Activated T-cell treated with anti-CD3 and anti-CD28 coated beads, Interleukin-2, amount 50 U/mL, for 24 hours (primary cell): ENCODE measurements at places on chromosomes 3 and 15.

DNA sequence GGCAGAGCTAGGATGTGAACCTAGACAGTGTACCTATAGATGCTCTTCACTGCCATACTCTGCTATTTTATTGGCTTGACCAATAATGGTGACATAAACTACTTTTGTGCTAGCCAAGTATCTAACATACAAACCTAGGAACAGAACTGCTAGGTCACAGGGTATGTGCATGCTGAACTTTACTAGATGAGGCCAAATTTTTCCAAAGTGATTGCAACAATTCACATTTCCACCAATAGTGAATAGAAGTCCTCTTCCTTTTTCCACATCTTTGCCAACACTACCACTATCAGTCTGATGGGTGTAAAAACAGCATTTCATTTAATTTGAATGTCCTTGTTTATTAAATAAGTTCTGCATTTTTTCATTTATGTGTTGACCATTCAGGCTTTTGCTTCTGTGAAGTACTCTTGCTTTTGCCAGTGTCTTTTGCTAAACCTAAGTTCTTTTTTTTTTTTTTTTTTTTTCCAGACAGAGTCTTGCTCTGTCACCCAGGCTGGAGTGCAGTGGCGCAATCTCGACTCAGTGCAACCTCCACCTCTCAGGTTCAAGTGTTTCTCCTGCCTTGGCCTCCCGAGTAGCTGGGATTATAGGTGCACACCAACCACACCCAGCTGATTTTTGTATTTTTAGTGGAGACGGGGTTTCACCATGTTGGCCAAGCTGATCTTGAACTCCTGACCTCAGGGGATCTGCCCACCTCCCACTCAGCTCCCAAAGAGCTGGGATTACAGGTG lies 54.1 kb downstream of the DCAF1 start:
- H3K4me1 ChIP-seq = peaks cover 37% of the 10 kb centered on the region
- H3K27me3 ChIP-seq = no peaks in the 10 kb centered on the region
- H3K36me3 ChIP-seq = peaks cover 61% of the 10 kb centered on the region
- DNase-seq = no peak

GRCh38 chr15:31086344-31086743 lies 15.2 kb downstream of the TRPM1 start:
- no peak overlapping the region for H3K27ac ChIP-seq
- H3K36me3 ChIP-seq = no peaks in the 10 kb centered on the region
- DNase-seq = no peak
- no peaks in the 10 kb centered on the region for H3K4me1 ChIP-seq
- no peak overlapping the region for H3K4me3 ChIP-seq

DNA sequence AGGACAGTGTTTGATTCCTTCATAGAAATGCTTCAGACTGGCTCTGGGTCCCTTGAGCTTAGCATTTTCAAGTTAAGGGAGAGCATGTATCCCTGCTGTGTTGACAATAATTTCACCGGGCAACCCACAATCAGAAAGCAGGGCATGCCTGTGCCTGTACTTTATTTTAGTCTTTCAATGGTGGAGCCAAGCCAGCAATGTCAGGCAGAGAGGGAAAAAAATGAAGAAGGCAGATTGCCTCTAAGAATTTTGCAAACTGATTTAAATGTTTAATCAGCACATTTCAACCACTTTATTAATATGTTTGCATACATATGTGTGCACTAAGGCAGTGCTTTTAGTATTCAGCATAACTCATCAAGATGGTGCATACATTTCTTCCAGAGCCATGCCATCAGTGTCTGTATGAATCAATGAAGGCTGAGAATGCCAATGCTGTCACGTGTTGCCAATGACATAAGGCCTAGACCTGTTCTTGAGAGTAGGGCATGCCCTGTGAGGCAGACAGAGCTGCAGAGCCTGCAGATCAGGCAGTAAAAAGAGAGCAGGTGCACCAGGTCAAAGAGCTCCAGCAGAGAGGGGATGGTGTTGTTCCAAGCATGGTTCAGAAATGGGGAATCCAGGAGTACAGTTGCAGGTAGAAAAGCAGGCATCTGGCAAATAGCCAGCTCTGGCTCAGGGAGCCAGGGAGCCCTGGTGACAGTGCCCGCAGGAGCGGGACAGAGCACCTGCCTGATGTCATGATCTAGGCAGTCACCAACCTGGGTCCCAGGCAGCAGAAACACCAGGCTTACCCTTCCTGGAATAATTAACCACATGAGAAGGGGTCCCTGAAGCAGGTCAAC lies 508.5 kb downstream of the GABRG3 start:
- no peak overlapping the region for H3K4me3 ChIP-seq
- no peaks in the 10 kb centered on the region for H3K4me1 ChIP-seq
- H3K27ac ChIP-seq = no peak overlapping the region
- no peak for DNase-seq
- H3K36me3 ChIP-seq = no peaks in the 10 kb centered on the region

- no peak for DNase-seq
- no peak overlapping the region for H3K27ac ChIP-seq
- H3K27me3 ChIP-seq = peaks cover 9% of the 10 kb centered on the region
- no peak overlapping the region for H3K4me3 ChIP-seq
- H3K36me3 ChIP-seq = no peaks in the 10 kb centered on the region
Observed at GRCh38 chr3:108472001-108472591, 38.3 kb downstream of the MYH15 start.

- no peaks in the 10 kb centered on the region for H3K27me3 ChIP-seq
- H3K36me3 ChIP-seq = peaks cover 5% of the 10 kb centered on the region
- DNase-seq = peak; percentile 78
- H3K27ac ChIP-seq = peak overlapping the region; percentile 94
- H3K4me1 ChIP-seq = peaks cover 18% of the 10 kb centered on the region
Observed at GRCh38 chr3:197456261-197457091, 99.3 kb downstream of the BDH1 start.

DNA sequence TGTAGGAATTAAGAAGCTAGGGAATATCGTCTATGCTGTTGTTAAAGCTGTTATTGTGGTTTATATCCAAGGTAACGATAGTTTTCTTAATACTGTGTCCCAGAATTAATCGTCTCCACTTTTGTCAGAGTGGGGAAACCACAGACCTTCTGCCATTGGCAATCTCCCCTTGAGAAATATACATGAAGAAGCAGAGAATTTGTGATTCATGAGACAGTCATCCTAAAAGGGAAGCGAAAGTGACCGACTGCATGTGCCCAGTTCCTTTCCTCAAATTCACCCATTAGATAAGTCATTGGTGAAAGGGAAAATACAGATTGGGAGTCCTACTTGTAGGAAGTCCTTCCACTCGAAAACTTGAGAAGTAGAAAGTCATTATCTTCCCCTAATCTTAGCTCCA lies 26.6 kb downstream of the DIPK2A start:
- no peaks in the 10 kb centered on the region for H3K4me1 ChIP-seq
- no peak for DNase-seq
- H3K27me3 ChIP-seq = no peaks in the 10 kb centered on the region
- H3K27ac ChIP-seq = no peak overlapping the region

- DNase-seq = no peak
- H3K4me3 ChIP-seq = no peak overlapping the region
- peaks cover 6% of the 10 kb centered on the region for H3K27me3 ChIP-seq
- no peaks in the 10 kb centered on the region for H3K36me3 ChIP-seq
- H3K4me1 ChIP-seq = no peaks in the 10 kb centered on the region
Observed at GRCh38 chr15:93803421-93804152, 427.8 kb upstream of the MCTP2 start.

DNA sequence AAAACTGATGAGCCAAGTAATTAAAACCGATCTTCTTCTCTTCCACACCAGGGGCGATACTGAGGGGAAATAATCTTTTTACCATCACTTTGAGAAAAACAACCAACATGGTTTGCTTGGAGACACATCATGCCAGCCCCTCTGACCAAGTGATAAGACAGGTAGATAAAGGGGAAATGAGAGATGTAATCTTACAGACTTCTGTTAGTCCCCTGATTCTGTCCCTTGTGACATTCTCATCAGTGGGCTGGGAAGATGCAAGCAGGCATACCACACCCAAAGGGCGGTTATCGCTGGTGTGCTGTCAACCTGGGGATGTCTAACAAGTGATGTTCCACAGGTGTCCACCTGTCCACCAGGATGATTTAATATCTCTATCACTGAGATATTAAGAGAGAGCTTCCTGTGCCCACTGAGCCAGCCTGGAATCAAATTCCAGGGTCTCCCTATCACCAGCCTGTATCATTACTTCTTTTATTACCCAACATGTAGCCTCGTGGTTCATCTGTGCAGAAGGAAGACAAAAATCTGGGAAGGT lies 315.0 kb downstream of the FOXP1 start:
- peaks cover 62% of the 10 kb centered on the region for H3K36me3 ChIP-seq
- H3K27me3 ChIP-seq = no peaks in the 10 kb centered on the region
